ENCODE measurements at places on chromosomes 13 and 19. TPM values are rescaled to one million over a fixed set of nuclear protein-coding genes. Genes with fewer than 3 reads are reported as not detected.

Gene JSRP1
- not detected for total RNA-seq

GRCh38 chr13:43095771-43096719, 72.7 kb downstream of the DNAJC15 start:
- DNase-seq, result no peak

GRCh38 chr19:28603453-28603852, 609.5 kb downstream of the UQCRFS1 start:
- no peak for DNase-seq

GRCh38 chr13:86757236-86757978, 913.8 kb upstream of the SLITRK5 start:
- DNase-seq, result peak; percentile 84

Gene ZNF841
- total RNA-seq, result 25.2 TPM

DNA sequence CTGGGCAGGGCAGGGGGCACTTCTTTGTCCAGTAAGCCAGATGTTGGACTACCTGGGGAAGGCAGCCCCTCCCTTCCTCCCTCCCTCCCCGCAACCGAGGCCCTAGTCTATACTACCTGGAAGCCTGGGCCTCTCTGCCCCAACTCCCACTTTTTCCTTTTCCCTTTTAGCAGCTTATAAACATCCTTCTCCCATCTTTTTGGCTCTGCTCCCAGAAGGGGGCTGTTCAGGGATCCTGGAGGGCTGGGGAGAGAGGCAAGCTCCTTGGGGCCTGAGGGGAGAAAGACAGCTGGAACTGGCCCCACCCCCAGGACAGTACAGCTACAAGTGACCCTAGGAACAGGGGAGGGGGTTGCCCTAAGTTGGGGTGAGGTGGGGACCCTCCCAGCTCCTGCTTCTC, 44.9 kb downstream of the LYL1 start:
- DNase-seq, result no peak

DNA sequence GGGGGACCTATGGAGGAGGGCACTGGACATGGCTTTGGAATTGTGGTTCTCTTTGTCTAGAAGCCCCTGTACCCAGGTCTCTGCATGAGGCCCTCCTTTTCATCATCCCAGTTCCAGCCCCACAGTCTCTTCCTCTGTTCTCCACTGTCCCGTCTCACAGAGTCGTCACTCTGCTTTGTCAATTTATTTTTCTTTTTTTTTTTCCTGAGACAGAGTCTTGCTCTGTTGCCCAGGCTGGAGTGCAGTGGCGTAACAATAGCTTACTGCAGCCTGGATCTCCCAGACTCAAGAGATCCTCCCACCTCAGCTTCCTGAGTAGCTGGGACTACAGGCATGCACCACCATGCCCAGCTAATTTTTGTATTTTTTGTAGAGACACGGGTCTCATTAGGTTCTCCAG, 619 bp upstream of the EXOC3L2 start:
- DNase-seq, result no peak

DNA sequence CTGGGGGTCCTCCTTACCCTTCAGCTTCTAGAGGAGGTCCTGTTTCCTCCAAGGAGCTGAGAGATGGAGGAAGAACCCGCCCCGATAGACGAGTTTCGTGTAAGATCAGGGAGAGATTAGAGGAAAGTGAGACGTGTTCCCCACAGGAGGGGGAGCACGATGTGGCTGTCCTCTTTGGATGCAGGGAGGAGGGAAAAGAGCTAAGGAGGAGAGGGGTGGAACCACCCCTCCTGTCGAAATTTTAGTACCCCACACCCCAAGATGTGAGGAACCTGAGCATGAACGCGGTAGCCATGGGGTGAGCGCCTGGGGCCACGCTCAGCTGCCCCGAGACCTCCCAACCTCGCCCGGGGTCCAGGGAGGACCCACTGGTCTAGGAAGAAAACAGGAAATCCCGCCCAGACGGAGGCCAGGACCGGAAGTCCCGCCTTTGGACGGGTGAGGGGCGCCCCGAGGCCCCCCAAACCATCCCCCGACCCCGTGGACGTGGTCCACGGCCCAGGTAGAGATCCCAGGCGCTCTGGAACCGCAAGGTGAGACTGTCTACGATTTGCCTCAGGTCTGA, 1.2 kb downstream of the AKT1S1 start:
- no peak for DNase-seq

DNA sequence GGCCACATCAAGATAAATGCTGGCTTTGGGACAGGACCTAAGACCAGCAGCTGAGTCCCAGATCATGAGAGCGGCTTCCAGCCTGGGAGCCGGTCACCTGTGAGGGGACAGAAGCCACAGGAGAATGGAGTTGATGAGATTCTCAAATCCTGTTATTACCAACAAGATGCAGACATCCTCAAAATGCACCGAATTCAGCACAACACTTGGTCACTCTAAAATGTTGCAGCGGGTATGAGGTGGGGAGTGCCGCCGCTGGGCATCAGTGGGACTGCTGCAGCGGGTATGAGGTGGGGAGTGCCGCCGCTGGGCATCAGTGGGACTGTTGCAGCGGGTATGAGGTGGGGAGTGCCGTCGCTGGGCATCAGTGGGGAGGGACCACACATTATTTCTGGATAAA, 21.2 kb downstream of the RANBP3 start:
- DNase-seq, result no peak

Gene GFY
- total RNA-seq, result not detected

DNA sequence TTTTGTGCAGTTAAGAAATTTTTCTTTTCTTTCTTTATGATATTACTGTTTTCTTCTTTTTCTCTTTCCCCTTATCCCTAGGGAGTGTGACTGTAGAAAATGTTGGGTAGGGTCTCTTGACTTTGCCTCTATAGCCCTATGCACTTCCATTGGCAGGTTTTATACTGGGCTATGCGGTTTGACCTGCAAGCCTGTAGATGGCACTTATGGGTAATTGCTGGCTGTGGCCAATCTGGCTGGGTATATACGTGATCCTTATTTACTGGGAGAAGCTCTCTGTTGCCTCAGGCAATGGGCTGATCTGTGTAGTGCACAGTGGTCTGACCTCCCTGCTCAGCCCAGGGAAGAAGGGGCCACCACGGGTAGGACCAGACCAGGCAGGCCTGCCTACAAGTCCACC, 78.8 kb downstream of the RAP2A start:
- DNase-seq, result no peak

Gene TMIGD2
- not detected for total RNA-seq

Gene C19orf85
- total RNA-seq, result not detected

DNA sequence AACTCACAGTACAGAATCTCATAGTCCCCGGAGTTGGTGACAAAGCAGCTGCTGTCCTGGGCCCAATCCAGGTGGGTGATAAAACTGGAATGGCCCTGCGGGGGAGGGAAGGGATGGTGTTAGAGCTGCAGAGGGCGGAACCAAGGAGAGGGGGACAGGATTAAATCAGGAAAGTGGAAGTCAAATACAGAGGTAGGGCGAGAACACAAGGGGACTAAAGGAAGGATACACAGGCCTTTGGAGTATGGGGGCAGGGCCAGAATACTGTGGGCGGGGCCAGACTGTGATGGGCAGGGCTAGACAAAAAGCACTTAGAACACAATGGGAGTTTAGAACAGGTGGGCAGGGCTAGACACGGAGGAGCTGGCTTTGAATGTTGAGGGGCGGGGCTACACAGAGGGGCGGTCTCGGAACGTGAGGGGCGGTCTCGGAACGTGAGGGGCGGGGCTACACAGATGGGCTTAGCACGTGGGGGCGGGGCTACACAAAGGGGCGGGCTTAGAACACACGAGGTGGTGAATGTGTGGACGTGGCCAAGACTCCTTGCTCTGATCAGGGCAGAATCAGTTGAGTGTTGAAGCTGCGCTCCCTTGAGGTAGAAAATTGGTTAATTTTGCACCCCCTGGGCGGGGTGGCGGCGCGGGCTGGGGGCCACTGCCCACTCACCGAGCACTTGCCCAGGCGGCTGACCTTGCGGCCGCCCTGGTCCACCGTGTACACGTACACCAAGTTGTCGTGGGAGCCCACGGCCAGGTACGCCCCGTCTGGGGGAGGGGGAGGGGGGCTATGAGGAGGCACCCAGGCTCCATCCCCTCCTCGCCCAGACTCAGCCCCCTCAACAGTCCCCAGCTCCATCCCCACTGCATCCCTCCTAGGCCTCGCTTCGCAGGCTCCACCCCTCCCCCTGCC, 14.0 kb upstream of the GPR4 start:
- DNase-seq, result peak; percentile 71

GRCh38 chr19:2239771-2240770, 3.4 kb downstream of the SF3A2 start:
- no peak for DNase-seq

DNA sequence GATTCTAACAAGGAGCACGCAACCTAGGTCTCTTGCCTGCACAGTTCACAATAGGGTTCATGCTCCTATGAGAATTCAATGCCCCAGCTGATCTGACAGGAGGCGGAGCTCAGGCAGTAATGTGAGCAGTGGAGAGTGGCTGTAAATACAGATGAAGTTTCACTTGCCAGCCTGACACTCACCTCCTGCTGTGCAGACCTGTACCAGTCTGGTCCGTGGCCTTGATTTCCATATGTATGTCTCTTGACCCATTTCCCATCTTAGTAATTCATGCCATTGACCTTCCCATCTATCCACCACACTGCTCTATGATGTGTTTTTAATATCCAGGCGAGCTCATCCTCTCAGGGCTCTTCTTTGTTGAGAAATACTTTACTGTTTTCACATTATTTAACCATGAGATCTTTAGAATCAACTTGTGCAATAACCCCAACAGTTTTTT, 95.2 kb downstream of the LRCH1 start:
- peak; percentile 19 for DNase-seq

- no peak for DNase-seq
Measured at GRCh38 chr19:6229216-6229913, 50.4 kb downstream of the MLLT1 start.

Gene ZNF569
- 6.0 TPM for total RNA-seq

Gene IQCN
- 0.50 TPM for total RNA-seq

DNA sequence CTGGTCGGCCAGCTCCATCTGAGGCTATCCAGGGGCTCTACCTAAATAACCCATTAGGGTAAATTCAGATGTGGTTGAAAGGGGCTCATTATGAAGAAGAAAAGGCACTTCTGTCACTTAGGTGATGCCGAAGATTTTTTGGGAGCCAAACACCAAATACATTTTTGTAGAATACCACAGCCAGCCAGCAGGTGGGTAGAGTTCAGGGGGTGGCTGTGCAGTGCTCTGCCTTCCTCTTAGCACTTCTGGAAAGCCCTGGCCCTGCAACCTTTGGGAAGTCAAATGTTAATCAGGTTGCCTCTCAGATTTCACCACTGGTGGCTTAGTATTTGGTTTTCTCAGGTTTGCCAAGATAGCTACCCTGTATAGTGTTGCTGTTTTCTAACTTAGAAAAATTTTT, 18.5 kb upstream of the GPR18 start:
- DNase-seq, result no peak

GRCh38 chr19:1362387-1363257, 21.1 kb upstream of the NDUFS7 start:
- DNase-seq, result no peak

Gene ZNF844
- 1.0 TPM for total RNA-seq

Gene INSR
- total RNA-seq, result 20.7 TPM

DNA sequence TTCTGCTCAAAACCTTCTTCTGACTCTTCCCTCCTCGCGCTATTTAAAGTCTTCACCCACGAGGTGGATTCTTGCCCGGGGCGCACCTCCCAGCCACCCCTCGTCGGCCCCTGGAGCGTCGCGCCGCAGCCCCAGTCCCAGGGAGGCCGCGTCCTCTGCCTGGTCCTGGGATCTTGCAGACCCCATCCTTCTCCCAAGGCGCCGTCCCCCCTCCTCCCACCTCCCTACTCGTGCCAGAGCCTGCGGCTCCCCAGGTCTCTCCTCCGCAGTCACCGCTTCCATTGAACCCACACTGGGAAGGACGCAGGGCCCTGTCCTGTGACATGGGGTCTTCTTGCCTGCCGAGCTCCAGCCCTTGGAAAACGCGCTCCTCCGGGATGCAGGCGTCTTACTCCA, 486 bp downstream of the ZNF808 start:
- no peak for DNase-seq

Gene PDX1
- total RNA-seq, result not detected

Gene CEACAM3
- total RNA-seq, result not detected

GRCh38 chr13:101915755-101916107, 463.3 kb downstream of the ITGBL1 start:
- no peak for DNase-seq

Gene CAMSAP3
- 3.8 TPM for total RNA-seq
